ENCODE measurements at places on chromosomes 16 and 17. TPM values are rescaled to one million over a fixed set of nuclear protein-coding genes. Genes with fewer than 3 reads are reported as not detected.
A peak's percentile ranks its signal among the peaks of the same experiment; 100 is the strongest.

Gene CDRT4
- total RNA-seq, result 16.2 TPM

DNA sequence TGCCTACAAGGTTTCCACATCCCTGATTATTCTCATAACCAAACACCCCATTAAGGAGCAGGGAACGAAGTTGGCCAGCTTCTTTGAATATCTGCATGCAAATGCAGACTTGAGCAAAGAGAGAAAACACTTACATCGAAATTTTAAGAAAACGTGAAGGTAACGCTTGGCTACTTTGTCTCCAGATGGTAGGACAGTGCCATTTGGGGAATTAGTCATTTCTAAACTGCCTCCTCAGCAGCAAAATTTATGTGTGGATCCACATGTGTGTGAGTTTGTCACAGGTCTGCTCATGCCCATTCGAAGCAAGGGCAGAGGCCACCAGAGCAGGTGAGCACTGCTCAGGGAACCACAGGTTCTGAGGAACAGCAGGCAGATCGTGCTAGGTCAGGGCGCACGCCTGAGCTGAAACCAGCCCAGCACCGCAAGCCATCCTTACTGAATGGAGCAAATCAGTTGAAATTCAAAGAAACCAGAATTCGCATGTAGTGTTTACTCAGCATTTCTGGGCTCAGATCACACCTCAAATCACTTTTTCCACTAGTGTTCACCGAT is 80.1 kb downstream of the SOCS1 start:
- DNase-seq, result peak; percentile 52

Gene PPP1R27
- total RNA-seq, result not detected

- DNase-seq, result no peak
Measured at GRCh38 chr17:38897176-38897575, 27.3 kb downstream of the LASP1 start.

DNA sequence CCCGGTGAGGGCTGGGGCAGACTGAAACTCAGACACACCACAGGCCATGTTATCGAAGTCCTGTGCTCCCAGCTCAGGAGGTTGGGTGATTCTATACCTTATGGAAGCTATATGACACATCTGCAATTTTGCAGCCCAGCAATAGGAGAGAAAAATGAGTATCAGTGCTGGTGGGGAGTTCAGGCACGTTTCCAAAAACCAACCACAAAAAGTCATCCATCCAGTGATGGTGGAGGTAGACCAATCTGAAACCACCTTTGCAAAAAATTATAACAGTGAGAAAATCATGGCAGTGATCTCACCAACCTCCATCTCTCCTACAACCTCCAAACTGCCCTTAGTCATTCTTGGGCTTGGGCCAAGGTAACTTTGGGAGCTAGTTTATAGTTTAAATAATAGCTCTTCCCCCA is 327.9 kb downstream of the SLC39A11 start:
- DNase-seq, result no peak

- no peak for DNase-seq
Measured at GRCh38 chr17:32256701-32257019, 9.0 kb upstream of the RHBDL3 start.

- no peak for DNase-seq
Measured at GRCh38 chr16:64969221-64969620, 152.6 kb downstream of the CDH11 start.

DNA sequence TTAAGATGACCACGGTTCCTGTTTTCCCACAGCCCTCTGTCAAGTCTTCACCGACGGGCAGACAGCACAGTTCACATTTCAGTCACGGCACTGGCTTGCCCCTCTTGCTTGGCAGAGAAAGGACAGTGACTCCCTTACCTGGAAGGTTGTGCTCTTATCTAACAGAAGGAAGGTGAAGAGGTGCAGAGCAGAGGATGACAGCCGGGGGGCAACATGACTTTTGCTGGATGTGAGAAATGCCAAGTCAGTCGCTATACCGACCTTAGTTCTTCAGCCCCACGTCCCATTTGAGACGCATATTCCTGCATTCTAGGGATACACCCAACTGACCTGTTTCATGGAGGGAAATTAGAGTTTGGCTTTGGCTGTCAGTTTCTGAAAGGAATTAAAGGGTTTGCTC is 492.3 kb downstream of the NPIPA7 start:
- no peak for DNase-seq

- DNase-seq, result peak; percentile 75
Measured at GRCh38 chr17:8954339-8954738, 11.2 kb downstream of the PIK3R5 start.

- no peak for DNase-seq
Measured at GRCh38 chr16:86651823-86652222, 73.5 kb downstream of the FOXL1 start.

GRCh38 chr17:40139566-40140058 is 725 bp upstream of the CASC3 start:
- DNase-seq, result peak; percentile 24

DNA sequence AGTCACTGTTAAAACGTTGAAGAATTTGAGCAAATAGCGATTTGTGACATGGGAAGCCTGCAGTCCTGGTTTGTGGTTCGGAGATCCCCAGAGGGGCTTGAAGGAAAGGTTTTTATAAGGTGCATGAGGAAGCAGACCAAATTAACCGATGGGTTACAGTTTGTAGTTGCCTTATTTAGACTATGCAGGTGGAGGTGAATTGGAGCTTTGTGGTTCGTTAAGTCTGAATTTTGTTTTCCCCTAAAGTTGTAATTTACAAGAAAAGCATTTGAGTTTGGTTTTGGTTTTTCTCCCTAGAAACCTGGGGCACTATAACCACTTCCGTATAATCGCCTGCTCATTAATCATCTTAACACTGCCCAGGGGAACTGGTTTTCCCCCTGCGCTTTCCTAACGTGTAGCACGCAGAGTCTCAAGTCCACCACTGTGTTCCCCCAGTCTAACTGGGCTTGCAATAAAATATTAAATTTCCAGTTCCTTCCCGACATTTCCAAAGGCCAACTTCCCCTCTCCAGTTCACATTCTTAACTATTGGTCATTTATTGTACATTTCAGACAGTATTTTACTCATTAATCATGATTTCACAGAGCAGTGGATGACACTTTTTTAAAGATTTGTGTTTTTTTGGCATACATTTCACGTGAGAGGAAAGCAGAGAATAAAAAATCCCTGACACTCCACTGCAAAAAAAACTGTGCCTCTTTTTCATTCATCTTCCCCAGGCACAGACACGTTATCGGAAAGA is 932 bp downstream of the ZNF267 start:
- DNase-seq, result peak; percentile 57

- DNase-seq, result no peak
Measured at GRCh38 chr16:57315416-57315815, 30.9 kb upstream of the PLLP start.

DNA sequence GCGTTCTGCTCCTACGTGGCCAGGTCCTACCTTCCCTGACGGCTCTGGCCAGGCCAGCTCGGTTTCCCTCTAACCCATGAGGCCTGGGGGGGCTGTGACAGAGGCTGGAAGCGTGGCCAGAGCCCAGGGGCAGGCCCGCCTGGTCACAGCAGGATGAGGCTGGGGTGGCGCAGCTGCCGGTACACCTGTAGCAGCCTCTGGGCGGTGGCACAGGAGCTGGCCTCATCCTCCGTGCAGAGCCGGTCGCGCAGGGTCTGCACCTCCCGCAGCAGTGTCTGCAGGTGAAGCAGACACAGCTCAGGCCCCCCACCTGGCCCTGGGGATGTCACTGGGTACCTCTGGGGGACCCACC is 11.5 kb downstream of the FAAP100 start:
- no peak for DNase-seq

Gene PITPNM3
- total RNA-seq, result 0.70 TPM

GRCh38 chr17:64128787-64129514 is 993 bp downstream of the ERN1 start:
- no peak for DNase-seq

DNA sequence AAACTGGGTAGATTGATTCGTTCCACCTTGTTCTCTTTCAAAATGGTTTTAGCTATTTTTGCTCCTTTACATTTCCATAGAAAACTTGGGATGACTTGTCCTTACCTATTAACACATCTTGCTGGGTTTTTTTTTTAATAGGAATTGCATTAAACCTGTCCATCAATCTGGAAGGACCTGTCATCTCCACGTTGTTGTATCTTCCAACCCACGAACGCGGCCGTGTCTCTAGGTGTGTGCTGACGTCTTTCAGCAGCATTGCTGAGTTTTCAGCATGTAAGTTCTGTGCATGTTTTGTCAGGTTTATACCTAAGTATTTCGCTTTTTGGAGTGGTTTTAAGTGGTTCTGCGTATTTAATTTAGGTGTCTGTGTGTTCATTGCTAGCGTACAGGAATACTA is 60.4 kb upstream of the GNG13 start:
- DNase-seq, result no peak

GRCh38 chr16:56889206-56889605 is 24.2 kb downstream of the SLC12A3 start:
- no peak for DNase-seq

DNA sequence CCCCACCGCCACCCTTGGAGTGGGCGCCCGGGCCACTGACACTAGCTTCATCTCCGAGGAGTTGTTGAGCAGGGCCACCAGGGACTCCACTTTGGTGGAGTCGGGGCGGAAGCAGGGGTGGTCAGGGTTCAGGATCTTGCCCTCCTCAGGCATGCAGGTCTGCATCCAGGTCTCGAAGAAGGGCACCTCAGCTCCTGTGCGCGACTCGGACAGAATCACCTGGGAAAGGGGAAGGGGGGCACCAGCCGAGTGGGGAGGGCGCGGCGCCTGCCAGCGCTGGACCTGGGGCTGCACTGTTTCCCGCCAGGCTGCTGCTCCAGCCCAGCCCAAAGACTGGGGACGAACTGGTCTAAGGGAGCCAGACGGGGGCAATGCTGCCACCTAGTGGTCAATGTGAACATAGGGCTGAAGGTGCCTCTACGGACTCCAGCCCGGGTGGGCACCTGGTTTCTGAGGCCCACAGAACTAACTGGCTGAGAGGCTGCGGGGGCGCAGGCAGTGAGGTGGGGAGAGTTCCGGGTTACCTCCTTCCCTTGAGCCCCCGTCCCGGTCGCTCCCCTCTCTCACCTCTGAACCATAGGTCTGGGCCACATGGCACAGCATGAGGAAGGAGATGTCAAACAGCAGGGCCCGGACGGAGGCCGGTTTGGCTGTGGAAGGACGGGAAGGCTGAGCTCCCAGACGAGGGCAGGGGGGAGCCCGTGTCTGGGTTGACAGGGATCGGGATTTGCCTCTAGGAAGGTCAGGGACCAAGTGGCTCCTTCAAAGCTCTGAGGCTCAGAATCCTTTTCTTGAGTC is 11.8 kb downstream of the CSF3 start:
- DNase-seq, result peak; percentile 78

Gene HAGH
- total RNA-seq, result 45.0 TPM

DNA sequence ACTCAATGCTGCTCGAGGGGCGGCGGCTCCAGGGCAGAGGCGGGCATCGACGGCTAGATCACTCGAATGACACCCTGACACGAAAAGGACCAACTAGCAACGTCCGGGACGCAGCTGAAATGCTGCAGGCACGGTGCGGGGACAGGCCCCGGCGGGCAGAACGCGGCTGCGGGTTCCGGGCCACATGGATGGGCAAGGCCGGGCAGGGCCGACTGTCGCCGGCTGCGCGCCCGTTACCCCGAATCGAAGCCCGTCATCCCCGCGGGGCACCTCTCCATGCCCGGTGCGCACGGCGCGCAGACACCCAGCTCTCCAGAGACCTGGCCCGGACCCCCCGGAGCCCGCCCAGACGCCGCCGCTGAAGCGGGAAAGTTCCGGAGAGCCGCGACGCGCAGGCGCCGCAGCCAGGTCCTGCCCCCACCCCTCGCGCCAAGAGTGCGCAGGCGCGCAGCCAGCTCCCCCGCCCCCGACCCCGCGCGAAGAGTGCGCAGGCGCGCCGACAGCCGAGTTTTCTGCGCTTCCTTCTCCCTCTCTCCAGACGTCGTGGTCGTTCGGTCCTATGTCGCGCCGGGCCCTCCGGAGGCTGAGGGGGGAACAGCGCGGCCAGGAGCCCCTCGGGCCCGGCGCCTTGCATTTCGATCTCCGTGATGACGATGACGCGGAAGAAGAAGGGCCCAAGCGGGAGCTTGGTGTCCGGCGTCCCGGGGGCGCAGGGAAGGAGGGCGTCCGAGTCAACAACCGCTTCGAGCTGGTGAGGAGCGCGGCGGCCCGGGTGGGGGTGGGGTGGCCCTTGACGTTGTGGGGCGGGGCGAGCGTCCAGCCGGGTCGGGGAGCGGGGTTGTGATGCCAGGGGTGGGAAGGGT is at the start of gene TCF25:
Gene TCF25 (plus strand): TSS at position 484 of the 863 bp plus-strand sequence. CDS start 76 bp downstream, at position 560.
- peak; percentile 85 for DNase-seq

DNA sequence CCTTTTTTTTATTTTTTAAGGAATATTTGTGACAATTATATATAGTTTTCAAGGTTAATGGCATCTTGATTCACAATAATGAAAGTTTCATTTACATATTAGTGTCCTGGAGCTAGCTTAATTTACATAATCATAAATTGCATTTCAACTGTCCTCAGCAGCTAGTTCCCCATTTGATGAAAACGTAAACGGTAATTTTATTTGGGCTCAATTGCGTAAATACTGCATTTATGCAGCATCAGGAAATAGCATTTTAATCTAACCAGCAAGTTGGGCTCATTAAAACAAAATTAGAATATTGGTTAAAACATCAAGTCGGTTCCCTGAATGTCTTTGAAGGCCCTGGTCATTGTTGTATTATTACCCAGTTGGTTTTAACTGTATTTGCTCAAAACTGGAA is 136.8 kb upstream of the CDH5 start:
- DNase-seq, result no peak

Gene GRN
- total RNA-seq, result 58.7 TPM

- no peak for DNase-seq
Measured at GRCh38 chr17:78793968-78794367, 11.9 kb upstream of the CYTH1 start.

- peak; percentile 42 for DNase-seq
Measured at GRCh38 chr17:57956291-57957119, 1.3 kb upstream of the CUEDC1 start.

DNA sequence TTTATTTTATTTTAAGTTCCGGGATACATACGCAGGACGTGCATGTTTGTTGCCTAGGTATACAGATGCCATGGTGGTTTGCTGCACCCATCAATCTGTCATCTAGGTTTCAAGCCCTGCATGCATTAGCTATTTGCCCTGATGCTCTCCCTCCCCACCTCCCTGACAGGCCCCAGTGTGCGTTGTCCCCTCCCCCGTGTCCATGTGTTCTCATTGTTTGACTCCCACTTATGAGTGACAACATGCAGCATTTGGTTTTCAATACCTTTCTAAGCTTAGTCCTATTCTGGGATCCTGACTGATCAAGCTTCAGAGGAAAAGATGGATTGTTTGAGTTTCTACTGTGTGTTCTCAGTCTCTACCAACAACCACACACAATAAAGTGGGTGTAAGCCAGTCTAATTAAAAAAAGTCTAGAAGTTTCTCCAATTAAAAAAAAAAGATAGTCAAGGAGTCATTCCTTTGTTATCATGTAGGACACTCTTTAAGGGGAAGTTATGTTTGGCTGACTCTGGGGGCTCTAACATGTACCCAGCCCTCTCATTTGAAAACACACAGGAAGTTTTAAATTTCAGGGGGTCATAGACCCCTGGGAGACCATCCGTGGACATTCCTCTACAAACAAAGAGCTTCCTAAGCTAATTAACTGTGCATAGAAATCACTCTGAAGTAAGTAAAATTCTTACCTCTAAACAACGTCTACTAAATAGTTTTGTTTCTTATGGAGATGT is 66.3 kb upstream of the ADAMTS18 start:
- DNase-seq, result no peak

GRCh38 chr17:46796524-46796923 is 22.0 kb downstream of the WNT3 start:
- DNase-seq, result no peak

Gene ASGR2
- not detected for total RNA-seq

Gene TBC1D3
- not detected for total RNA-seq

GRCh38 chr17:64230791-64231408 is 32.2 kb downstream of the TEX2 start:
- no peak for DNase-seq

Gene DNAAF8
- not detected for total RNA-seq
